ENCODE measurements at places on chromosomes 7 and 10. TPM values are rescaled to one million over a fixed set of nuclear protein-coding genes. Genes with fewer than 3 reads are reported as not detected.

DNA sequence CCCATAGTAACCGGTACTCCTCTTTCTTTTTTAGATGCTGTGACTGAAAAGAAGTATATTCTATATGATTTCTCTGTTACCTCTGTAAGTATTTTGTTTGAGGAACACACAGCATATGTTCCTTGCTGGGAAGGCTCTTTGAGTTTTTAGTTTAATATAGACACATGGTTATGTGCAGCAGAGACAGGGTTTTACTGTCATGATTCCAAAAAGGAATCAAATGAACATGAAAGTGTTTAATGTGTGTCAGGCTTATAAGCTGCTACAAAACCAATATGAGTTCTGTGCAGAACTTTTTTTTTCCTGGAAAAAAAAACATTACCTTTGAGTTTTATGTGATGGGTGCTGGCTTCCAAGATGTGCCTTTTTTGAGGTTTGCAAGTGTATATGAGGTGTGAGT is 50.4 kb downstream of the MGAM2 start:
- no peak for DNase-seq

DNA sequence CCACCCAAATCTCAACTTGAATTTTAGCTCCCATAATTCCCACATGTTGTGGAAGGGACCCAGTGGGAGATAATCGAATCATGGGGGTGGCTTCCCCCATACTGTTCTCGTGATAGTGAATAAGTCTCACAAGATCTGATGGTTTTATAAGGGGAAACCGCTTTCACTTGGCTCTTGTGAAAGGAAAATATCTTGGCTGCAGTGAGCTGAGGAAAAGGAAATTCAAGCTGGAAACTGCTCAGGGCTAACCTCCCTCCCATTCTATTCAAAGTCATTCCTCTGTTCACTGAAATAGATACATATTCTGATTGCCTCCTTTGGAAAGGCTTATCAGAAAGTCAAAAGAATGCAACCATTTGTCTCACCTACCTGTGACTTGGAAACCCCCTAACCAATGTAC is 15.8 kb downstream of the CYCS start:
- DNase-seq = no peak

Gene UNC5B
- not detected for total RNA-seq

Gene C7orf33
- not detected for total RNA-seq

DNA sequence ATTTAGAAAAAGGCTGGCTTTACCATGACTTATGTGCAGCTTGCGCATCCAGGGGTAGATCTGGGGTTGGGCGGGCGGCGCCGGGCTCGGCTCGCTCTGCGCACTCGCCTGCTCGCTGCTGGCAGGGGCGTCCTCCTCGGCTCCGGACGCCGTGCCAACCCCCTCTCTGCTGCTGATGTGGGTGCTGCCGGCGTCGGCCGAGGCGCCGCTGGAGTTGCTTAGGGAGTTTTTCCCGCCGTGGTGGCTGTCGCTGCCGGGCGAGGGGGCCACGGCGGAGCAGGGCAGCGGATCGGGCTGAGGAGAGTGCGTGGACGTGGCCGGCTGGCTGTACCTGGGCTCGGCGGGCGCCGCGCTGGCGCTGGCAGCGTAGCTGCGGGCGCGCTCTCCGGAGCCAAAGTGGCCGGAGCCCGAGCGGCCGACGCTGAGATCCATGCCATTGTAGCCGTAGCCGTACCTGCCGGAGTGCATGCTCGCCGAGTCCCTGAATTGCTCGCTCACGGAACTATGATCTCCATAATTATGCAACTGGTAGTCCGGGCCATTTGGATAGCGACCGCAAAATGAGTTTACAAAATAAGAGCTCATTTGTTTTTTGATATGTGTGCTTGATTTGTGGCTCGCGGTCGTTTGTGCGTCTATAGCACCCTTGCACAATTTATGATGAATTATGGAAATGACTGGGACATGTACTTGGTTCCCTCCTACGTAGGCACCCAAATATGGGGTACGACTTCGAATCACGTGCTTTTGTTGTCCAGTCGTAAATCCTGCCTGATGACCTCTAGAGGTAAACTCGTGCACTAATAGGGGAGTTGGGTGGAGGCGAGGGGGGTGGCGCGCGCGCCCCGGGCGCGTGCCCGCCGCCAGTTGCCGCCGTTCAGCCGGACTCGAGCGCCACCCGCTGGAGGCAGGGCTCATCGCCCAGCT is at the start of gene HOXA5:
TSS of gene HOXA5 (minus strand) at position 659 of the 927 bp plus-strand sequence. CDS start at position 585, 74 bp downstream.
- DNase-seq = no peak

Gene EBLN1
- total RNA-seq = not detected

- no peak for DNase-seq
Measured at GRCh38 chr10:1451362-1451888, 285.9 kb downstream of the ADARB2 start.

Gene TUBGCP2
- 54.5 TPM for total RNA-seq

Gene CYP51A1
- total RNA-seq = 74.7 TPM

- DNase-seq = no peak
Measured at GRCh38 chr7:31029251-31030042, 22.7 kb upstream of the ADCYAP1R1 start.

DNA sequence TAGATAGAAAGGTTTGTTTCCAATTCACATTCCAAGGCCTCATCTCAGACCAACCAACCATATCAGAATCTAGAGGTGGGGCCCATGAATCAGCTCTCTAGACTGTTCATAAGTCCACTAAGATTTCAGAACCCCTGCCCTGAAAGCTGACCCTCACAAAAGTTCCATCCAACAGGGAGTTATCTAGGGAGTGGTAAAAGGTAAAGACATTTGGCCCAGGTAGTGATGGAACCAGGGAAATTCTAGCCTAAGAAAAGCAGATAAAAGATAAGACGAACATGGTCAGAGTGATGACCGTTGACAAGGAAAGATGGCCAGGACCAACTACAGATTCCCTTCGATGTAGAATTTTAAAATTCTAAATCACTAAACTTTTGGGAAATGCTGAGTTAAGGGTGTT is 198.0 kb upstream of the NEBL start:
- no peak for DNase-seq

GRCh38 chr10:131403936-131404335 is 92.4 kb upstream of the TCERG1L start:
- DNase-seq = no peak

DNA sequence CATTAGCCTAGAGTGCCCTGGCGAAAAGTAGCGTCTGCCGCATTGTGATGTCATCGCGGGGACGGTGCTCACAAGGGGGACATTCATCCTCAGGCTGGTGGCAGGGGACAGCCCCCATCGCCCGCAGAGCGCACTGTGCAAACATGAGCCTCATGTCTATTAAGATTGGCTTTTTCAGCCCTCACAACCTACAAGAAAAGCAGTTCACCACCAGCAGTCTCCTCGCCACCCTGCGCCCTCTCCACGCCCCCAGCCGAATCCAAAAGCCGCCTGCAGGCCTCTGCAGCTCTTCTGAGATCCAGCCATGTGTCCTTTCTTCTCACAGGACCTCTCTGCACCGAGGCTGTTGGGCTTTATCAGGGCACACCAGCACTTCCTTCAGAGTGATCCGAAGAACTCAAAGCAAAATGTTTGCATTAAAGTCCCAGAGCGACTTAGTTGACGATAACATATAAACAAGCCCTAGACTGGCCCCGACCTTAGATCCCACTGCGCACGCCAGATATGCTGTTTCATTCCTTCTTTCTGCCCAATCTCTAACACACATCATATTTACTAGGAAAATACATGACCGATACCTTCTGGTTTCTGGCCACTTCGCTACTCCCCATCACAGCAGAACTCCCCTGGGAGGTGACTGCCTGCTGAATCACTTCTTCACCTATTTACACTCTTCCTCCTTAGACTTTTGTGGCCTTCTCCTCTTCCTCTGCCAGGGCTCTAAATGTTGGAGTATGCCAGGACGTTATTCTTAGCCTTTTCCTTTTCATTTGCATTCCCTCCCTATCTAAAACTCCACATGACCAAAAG is 206.0 kb upstream of the SH2B2 start:
- DNase-seq = no peak

GRCh38 chr7:80883154-80884025 is 35.5 kb downstream of the SEMA3C start:
- DNase-seq = no peak
